ENCODE measurements at places on chromosomes 4 and X.

DNA sequence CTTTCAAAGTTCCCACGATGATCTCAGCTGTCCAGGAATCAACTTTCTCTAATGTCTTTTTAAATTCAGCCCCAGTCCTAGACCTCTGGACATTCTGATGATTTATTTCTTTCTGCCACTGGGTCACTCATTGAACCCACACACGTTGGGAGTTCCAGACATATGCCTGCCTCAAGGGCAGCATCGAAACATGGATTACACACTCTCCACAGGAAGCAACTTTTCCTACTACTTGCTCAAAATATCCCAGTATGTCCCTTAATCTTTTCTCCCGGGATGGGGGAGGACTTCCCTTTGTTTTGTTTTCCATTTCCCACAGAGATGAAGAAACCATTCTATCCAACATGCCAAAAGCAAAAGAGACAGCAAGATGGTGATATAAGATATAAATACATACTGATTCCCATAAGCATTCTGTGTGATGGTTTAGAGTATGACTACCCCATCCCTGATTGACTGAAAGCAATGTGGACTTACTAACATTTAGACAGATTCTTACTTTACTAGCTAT, 79.8 kb upstream of the PPARGC1A start:
- no peak for DNase-seq

DNA sequence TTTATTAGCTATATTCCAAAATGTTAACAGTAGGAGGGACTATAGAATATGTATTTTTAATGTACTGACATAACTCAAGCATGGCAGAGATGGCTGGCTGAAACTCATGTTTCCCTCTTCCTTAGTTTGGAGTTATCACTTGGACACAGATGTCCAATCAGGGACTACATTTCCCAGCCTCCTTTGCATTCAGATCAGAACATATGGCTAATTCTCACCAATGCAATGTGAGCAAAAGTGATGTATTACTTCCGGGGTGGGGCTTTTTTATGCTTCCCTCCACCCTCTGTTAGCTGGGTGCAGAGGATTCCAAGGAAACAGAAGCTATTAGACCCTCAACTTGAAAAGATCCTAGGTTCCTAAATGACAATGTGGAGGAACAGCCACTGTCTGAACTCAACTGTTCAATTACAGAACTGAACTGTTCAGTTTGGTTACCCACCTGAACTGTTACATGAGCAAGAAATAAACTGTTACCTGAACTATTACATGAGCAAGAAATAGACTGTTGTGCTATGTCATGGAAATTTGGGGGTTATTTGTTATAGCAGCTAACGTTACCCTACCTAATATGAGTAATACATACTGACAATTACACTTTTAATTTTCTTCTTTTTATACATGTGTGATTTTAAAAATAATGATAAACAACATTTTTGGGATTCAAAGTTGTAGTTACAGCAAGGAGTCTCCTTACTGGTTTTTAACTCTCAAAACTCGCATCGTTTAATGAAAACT, 29.6 kb upstream of the ERVMER34-1 start:
- no peak for DNase-seq

DNA sequence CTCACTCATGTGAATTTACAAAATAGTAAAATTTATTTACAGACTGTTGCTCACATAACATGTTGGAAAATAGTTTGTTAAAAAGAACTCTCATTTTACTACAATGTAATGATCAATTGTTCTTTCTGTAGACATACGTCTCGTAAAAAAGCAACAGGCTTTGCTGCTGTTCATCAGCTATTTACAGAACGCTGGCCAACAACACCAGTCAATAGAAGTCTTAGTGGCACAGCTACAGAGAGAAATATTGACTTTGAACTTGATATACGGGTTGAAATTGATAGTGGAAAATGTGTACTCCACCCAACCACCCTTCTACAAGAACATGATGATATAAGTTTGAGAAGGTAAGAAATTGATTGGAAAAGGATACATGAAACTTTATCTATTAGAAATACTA, 47.6 kb upstream of the ADAD1 start:
- DNase-seq = no peak

GRCh38 chrX:57821703-57822387, 88.4 kb downstream of the ZXDA start:
- DNase-seq = peak; percentile 48

DNA sequence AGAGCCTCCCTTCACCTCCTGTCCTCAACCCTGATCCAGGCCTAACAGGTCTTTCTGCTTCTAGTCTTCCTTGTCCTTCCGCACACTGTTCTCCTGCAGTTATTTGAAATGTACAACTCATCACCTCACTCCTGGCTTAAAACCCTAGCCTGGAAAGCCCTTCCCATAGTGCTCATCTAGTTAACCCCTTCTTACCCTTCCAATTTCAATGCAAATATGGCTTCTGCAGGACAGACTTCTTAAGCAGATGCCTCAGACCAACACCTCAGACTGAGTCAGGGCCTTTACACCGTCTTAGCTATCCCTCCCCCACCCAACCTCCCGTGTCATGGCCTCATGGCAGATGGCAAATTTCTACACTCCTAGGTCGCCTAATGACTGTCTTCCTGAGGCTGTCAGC, 130.4 kb downstream of the BCOR start:
- no peak for DNase-seq

GRCh38 chr4:80434238-80434637, 98.7 kb downstream of the CFAP299 start:
- DNase-seq = no peak

- no peak for DNase-seq
These were observed 37.5 kb downstream of the USP46 start for GRCh38 chr4:52621567-52621966.

DNA sequence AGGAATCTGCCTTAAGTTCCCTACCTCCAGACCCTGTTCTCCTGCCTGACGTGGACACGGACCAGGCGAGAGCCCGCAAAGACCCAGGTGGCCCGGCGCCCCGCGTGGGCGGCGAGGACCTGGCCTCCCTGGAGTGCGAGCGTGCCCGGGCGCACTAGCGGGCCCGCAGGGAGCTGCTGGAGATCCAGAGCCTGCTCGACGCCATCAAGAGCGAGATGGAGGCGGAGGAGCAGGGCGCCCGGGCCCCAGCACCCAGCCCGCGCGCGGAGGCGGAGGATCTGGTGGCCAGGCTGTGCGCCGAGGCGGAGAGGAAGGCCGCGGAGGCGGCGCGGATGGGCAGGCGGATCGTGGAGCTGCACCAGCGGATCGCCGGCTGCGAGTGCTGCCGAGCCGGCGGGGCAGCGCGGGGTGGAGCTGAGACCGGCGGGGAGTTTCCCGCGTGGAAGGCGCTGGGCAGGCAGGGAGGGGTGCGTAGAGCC, 18.2 kb downstream of the MRFAP1 start:
- DNase-seq = peak; percentile 44

DNA sequence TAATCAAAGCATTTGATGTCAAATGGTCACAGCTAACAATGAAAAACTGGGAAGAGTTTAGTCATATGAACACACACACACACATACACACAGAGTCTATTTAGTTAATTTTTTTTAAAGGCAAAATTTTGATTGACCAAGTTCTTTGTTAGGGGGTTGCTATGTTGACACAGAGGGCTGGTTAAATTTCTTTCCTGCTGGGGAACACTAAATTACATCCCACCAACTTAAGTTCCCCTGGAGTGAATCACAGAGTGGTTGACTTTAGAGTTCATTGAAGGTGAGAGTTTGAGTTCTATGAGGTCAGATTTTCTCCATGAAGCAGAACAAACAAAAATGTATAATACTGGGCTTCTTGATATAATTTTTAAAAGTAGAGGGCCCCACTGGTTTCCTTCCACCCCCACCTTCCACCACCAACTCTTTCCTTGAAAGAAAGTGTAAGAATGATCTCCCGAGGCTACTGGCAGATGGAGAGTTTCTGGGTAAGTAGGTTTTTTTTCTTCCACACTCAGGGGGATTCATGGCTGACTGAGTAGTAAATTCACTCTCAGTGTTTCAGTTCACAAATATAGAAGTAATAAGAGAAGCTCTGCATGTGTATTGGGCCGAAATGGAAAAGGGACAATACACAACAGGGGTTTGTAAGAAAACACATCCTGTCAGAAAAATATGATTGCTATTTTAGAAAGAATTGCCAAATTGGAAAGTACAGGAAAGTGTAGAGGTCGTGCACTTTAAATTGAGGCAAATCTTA, 917.0 kb upstream of the LCORL start:
- DNase-seq = no peak

DNA sequence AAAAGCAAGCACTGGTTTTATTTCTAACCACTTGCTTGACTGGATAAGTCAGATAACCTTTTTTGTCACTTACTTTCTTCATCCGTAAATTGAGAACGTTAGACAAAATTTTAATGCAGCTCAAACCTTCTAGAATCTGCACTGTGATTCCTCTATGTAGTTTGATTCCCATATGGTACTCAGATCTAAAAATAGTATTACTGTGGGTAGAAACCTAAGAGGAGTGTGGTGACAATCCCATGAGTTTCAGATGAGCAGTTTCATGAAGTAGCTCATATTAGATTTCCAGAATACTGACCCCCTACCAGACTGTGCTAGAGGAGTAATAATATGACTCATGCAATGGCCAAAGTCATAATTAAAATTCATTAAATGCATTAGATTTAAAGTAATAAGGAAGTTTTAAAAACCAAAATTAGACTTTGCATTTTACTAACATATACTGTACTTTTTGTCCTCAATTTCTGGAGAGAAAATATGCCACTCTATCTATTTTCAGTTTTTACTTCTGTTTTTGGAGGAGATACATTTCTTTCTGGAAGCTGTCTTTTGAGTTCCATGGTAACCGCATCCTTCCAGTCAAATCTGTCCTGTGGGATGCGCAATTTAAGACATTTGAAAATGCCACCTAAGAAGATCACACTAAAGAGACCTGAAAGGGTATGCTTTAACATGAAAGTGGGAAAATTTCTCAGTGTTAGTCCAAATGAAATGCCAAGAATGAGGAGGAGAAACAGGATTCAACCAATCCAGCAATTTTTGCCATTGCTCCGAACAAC, 64.1 kb upstream of the GPM6A start:
- no peak for DNase-seq

GRCh38 chr4:3342182-3342854, 49.5 kb downstream of the RGS12 start:
- DNase-seq = no peak

DNA sequence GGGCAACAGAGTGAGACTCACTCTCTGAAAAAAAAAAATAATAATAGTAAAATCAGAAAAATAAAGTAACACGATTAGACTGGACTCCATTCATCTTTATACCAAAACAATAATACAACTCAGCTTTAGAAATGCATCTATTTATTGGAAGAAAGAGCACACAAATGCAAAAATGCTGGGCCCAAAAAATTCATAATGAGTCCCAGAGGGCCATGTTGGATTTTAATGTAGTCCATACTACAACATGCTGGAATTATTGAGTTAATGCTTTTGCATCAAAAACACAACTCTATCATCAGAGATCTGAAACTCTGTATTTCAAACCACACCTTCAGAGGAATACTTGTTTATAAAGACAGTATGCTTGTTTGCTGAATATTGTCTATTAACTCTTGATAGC, 1614.7 kb downstream of the STIM2 start:
- no peak for DNase-seq

DNA sequence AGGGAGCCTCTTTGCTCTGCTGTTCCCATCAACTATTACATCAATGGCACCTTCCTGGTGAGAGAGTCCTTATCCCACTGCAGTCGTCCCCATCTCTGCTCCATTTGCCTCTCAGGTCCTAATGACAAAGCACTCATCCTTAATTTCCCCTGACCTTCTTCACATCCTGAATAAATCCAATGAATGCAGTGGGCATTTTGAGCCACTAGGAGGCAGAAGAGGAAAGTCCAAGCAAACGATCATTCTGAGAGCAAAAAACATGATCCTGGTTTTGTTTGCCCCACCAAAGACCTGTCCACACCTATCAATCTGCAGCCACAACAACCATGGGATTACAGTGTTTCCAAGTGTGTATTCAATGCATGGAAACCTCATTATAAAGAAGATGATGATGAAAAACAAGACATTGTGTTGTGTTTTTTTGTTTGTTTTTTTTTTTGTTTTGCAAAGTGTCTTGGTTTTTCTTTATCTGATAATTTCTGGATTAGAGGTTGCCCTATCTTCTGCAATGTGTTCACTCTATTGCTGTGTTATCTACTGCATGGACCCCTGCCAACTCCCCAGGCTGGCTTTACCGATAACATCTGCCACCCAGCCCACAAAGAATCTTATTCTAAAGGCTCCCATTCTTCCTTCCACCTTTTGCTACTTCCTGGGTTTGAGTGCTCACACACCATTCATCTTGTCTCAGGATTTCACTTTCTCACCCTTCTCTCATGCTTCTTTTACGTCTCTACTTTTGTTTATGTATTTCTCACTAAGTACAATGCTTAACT, 207.2 kb downstream of the NLGN4X start:
- DNase-seq = peak; percentile 0

- no peak for DNase-seq
These were observed 45.9 kb upstream of the DRD5 start for GRCh38 chr4:9735515-9735914.

- DNase-seq = no peak
These were observed 87.1 kb downstream of the HDX start for GRCh38 chrX:84415140-84415539.

DNA sequence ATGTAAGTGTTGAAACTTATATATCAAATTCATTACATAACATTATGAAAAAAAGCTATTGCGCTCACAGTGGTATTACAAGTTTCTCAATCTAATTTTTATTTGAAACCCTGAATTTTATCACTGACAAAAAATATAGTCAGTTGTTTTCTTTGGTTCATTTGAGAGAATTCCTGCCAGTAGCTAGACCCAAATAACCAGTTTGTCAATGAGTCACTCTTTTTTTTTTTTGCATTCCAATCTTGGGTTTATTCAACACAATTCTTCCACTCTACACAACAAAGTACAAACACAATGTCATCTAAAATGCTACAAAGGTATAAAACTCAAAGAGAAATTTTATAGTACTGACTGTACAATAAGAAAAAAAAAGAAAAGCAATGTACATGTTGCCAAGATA, 13.1 kb downstream of the HPF1 start:
- DNase-seq = no peak

DNA sequence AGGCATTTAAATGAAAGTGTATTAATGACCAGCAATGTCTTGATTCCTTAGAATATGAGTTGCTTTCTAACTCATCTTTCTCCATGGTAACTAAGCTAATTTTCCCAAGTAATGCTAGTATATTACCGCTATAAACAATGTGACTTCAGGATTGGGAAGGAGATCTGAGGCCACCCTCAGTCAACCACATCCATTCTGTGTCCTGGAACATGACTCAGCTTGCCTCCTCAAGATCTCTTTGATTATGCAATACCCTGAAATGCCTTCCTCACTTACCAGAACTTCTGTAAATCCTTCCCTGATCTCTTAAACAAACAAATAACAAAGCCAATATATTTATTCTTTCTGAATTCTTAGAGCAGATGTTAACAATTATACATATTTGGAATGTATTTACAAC, 1495.5 kb downstream of the PCDH18 start:
- DNase-seq = no peak

GRCh38 chrX:12711435-12712040, 79.7 kb upstream of the PRPS2 start:
- no peak for DNase-seq

- no peak for DNase-seq
These were observed 99.7 kb downstream of the ATXN3L start for GRCh38 chrX:13219991-13220764.

- peak; percentile 33 for DNase-seq
These were observed 80.2 kb upstream of the CBLL2 start for GRCh38 chrX:22192419-22193060.

Measured in CD4-positive, alpha-beta T cell treated with Interleukin-15 for 4 hours (primary cell).